ENCODE measurements at places on chromosomes 13 and 19. TPM values are rescaled to one million over a fixed set of nuclear protein-coding genes. Genes with fewer than 3 reads are reported as not detected.

GRCh38 chr19:19385896-19386869 lies 19.3 kb upstream of the GATAD2A start:
- H3K27ac ChIP-seq: peak overlapping the region; percentile 72
- H3K4me3 ChIP-seq: peak overlapping the region; percentile 92
- H3K27me3 ChIP-seq: no peaks in the 10 kb centered on the region
- H3K4me1 ChIP-seq: no peaks in the 10 kb centered on the region

- no peaks in the 10 kb centered on the region for H3K27me3 ChIP-seq
- H3K36me3 ChIP-seq: peaks cover 24% of the 10 kb centered on the region
- no peak overlapping the region for H3K4me3 ChIP-seq
- no peaks in the 10 kb centered on the region for H3K4me1 ChIP-seq
These were observed 49.3 kb upstream of the STARD13 start for GRCh38 chr13:33334831-33335230.

DNA sequence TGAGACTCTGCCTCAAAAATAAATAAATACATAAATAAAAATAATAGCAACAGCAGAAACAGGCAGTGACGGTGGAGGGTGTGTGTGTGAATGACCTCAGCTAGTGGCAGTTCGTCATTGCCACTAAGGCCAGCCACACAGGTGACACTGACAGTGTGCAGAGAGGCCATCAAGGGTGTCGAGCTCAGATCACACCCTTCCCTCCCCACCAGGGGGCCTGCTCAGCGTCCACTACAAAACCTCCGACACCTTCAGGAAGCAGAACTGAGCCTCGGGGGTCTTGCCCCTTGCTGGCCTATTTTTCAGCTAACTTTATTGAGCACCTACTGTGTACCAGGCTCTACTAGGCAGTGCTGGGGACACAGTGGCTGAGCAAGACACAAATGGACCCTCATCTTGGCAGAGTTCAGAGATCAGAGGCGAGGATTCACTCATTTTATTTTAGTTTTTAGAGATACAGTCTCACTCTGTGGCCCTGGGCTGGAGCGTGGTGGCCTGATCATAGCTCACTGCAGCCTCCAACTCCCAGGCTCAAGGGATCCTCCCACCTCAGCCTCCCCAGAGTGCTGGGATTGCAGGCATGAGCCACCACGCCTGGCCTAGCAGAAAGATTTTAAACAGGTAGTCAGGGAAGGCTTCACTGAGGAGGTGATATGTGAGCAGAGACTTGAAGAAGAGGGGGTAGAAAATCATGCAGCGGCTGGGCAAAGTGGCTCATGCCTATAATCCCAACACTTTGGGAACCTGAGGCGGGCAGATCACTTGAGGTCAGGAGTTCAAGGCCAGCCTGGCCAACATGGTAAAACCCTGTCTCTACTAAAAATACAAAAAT lies 30.3 kb upstream of the SEMA6B start:
- no peaks in the 10 kb centered on the region for H3K27me3 ChIP-seq
- DNase-seq: peak; percentile 60

- DNase-seq: no peak
- H3K4me3 ChIP-seq: no peak overlapping the region
- no peaks in the 10 kb centered on the region for H3K36me3 ChIP-seq
- peaks cover 20% of the 10 kb centered on the region for H3K4me1 ChIP-seq
- no peak overlapping the region for H3K27ac ChIP-seq
These were observed 53.1 kb upstream of the UBL3 start for GRCh38 chr13:29903543-29903942.

GRCh38 chr13:32947411-32948276 lies 68.6 kb upstream of the KL start:
- H3K27me3 ChIP-seq: no peaks in the 10 kb centered on the region
- no peak overlapping the region for H3K4me3 ChIP-seq
- no peaks in the 10 kb centered on the region for H3K36me3 ChIP-seq
- 0 out of 2 replicates have a peak, but pooled peaks cover 3% of the 10 kb centered on the region for H3K4me1 ChIP-seq
- no peak overlapping the region for H3K27ac ChIP-seq
- DNase-seq: no peak

DNA sequence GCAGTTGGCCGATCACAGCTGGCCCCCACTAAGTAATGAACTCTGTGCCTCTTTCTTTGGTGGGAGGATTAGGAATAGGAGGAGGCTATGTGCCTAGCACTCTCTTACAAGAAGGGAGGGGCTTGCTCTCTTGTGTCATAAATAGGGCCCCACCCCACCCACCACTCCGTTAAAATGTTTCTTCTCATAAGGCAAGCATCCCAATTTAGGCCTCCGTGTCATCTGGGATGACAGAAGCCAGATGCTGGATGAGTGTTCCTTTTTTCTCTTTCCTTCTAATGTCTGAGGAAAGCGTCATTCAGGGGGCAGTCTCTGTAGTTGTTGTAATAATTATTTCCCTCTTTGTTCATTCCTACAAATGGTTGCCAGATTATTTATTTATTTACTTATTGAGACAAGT lies at the start of gene LIPE:
Gene LIPE (minus strand): TSS at position 76 of the 400 bp plus-strand sequence. CDS start 239 bp downstream, outside the sequence.
- H3K4me3 ChIP-seq: no peak within 1 kb of the TSS
- no peak for DNase-seq

DNA sequence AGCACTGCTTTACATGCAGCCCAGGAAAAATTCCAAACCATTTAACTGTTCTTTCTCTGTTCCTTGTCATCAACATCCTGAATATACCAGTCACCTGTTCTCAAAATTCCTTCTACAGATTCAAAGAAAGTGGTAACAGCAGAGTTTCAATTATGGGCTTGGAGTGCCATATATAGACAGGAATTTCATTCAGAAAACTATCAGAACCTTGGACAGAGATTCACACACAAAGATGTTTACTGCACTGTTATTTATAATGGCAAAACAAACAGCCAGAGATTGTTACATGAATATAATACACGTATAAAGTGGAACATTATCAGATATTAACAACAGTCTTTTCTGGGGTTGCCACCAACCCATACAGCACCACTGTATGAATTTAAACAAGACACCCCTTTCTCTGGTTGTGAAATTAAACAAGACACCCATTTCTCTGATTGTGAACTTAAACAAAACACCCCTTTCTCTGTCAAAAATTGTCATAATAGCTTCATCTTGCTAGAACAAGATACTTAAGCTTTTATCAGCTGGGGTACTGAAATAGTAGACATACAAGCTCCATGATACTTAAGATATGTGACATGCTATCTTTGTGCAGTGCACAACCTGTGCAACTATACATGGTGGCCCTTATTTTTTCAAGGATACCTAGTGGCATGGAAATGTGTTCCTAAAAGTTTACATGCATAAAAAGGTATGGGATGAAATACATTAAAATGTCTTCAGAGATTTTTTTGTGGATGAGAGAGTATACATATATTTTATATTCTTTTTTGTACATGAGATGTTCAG lies 12.6 kb downstream of the CACNA1A start:
- no peaks in the 10 kb centered on the region for H3K4me1 ChIP-seq
- no peak overlapping the region for H3K4me3 ChIP-seq
- H3K27me3 ChIP-seq: no peaks in the 10 kb centered on the region
- H3K36me3 ChIP-seq: no peaks in the 10 kb centered on the region
- H3K27ac ChIP-seq: no peak overlapping the region
- no peak for DNase-seq

DNA sequence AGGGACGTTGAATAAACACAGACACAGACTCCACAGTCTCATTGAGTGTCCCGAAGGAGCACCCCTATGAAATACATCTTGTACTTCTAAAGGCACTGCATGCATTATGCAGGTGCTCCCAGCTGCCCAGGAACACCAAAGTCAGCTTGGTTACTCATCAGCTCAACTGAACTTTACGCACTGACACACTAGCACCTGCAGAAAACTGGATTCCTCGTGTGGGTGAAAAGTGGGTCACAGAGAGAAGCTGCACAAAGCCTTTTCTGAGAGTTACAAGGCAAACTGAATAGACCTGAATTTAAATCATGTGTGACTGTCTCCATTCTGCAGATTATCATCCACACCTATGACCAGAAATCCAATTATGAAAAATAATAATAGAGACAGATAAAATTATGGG lies 527.5 kb upstream of the NBEA start:
- H3K4me3 ChIP-seq: no peak overlapping the region
- no peaks in the 10 kb centered on the region for H3K27me3 ChIP-seq
- DNase-seq: no peak

ZNF723 gene
- total RNA-seq: not detected

WDR18 gene
- total RNA-seq: 47.5 TPM

CEACAM8 gene
- total RNA-seq: not detected

ZSWIM9 gene
- 1.1 TPM for total RNA-seq

PRODH2 gene
- not detected for total RNA-seq

ZNF208 gene
- total RNA-seq: not detected

NECTIN2 gene
- total RNA-seq: 46.0 TPM

Measured in SJCRH30 (cell line).